ENCODE measurements at places on chromosomes 5 and 9.

- no peak for DNase-seq
Measured at GRCh38 chr9:127801955-127802575, 617 bp upstream of the FPGS start.

DNA sequence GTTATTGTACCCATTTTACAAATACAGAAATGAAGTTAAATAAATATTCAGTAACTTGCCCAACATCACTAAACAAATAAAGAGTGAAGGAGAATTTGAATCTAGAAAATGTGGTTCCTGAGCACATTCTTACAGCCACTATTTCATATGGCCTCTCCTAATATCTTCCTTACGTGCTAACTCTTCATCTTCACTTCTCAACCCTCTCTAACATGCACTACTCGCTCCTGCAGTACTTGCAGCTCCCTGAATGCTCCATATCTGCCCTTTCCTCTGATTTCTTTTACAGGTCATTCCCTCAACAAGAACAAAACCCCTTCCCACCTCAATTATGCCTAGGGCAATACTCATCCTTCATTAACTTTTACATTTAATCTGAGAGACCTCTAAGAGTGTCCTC lies 711.5 kb downstream of the CETN3 start:
- no peak for DNase-seq

DNA sequence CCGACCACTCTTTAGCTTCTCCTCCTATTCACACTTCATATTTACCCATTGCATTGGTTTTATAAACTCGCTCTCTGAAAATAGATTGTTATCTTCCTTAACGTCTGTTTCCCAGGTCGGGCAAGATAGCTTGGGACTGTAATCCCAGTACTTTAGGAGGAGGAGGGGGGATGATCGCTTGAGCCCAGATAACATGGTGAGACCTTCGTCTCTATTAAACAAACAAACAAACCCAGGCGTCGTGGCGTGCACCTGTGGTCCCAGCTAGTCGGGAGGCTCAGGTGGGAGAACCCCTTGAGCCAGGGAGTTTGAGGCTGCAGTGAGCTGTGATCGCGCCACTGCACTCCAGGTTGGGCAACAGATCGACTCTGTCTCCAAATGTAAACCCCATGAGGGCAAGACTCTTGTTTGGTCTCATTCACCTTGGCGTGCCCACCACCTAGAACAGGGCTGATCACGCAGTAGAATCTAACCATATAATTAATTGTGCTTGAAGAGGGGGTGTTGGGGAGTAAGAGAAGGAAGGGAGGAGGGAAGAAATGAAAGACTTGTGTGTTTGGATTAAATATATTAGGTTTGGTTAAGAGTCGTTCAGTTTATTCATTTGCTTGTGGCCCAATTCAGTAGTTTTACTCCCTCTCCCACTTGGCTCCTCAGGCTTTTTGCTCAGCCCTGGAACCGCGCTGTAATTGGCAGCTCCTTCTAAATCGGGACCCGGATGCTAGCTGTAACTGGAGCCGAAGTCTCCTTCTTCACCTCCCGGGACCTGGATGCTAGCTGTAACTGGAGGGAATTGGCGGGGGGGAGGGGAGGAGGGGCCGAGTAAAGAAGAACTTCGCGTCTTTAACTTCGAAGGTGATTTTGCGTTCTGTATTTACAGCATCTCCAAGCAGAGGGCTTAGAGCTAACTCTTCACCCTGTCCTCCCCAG lies 24.9 kb downstream of the CDKN2A start:
- no peak for DNase-seq

GRCh38 chr5:74974451-74975091 lies 77.8 kb downstream of the GCNT4 start:
- DNase-seq: no peak

GRCh38 chr5:80128141-80128540 lies 93.0 kb downstream of the THBS4 start:
- no peak for DNase-seq

GRCh38 chr5:150461231-150461630 lies 11.7 kb upstream of the RPS14 start:
- no peak for DNase-seq

- DNase-seq: no peak
Measured at GRCh38 chr9:123440256-123440655, 84.3 kb downstream of the CRB2 start.

GRCh38 chr9:13896047-13896446 lies 417.9 kb downstream of the NFIB start:
- no peak for DNase-seq

GRCh38 chr5:173884402-173885053 lies 3.6 kb upstream of the CPEB4 start:
- no peak for DNase-seq

DNA sequence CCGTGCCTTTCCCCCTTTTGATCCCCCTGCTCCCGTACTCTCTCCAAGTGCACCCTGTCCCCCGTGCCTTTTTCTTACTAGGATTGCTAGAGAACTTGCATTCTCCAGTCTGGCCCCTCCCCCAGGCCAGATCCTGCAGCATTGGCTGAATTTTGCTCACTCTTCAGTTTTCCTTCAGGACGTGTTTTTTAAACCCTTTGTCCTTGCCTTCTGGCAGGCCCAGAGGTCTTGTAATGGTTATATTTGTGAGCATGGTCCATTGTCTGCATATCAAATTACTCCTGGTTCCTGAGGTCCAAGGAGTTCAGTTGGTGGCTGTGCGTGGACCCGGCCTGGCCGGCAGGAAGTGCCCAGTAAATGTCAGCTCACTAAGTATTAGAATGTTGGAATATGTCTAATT lies 606 bp downstream of the TBC1D13 start:
- no peak for DNase-seq

DNA sequence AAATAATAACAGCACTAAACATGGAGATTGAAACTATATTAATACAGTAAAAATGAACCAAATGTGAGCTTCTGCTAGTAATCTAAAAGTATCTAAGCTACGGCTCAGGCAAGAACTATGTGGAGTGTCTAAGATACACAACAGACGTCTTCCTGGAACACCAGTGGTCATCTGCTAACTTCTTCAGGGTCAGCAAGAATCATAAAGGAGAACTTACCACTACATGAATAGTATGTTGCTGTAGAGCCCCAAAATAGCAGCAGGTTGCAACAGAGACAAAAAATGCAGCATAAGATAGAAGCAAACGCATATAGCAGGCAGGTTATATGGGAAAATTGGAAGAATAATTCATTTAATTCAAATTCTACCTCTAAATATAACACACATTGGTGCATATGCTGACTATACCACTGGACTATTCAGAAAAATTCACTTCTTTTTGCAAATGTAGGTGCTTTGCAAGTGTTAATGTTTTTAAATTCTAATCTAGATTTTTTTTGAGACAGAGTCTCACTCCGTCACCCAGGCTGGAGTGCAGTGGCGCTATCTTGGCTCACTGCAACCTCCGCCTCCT lies 27.1 kb downstream of the DCTN4 start:
- DNase-seq: no peak

DNA sequence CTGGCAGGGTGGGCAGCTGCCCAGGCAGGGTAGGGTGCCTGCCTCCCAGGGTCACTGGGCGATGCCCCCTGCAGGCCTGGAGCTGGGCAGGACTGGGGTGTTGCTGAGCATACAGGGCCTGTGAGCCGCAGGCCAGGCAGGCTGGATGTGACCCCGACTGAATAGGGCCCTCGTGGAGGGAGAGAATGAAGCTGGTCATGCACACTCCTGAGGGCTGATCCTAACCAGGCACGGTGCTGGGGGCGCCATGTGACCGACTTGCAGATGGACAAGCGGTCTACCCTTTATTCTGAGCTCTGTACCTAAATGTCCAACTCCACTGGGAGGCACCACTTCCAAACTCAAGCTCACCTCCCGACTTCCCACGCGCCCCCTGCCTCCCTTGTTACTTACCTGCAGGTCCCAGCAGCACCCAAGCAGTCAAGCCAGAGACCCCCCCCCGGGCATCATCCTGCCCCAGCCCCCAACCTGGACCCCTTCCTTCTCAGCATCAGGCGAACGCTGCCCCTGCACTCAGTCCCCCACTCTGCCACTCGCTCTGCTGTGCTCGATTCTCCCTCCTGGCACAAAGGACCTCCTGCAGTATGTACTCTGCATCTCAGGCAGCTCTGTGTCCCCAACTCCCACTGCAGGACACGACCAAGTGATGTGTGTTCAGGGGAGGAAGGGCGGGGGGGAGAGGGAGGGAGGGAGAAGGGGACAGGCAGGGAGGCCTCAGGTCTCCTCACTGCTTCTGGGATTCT lies 76.8 kb upstream of the PHYKPL start:
- no peak for DNase-seq

DNA sequence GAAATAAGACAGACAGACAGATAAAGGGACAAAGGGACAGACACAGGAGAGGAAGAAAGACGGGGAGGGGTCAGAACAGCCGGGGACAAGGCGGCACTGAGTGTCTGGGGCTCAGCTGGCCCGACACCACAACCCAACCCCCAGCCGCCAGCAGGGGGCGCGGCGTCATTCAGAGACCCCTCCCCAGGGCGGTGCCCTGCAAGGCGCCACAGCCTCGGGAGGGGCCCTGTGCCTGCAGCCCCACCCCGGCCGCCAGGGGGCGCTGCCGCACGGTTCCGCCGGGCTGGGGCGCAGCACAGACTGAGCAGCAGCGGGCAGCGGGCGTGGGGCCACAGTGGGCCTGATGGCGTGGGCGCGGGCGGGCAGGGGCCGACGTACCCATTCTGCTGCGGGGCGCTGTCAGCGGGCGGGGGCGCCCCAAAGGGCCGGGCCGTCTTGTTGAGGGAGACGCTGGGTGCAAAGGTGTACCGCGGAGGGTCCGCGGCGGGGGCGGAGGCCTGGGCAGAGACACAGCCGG lies 5.9 kb downstream of the PDLIM7 start:
- DNase-seq: no peak

DNA sequence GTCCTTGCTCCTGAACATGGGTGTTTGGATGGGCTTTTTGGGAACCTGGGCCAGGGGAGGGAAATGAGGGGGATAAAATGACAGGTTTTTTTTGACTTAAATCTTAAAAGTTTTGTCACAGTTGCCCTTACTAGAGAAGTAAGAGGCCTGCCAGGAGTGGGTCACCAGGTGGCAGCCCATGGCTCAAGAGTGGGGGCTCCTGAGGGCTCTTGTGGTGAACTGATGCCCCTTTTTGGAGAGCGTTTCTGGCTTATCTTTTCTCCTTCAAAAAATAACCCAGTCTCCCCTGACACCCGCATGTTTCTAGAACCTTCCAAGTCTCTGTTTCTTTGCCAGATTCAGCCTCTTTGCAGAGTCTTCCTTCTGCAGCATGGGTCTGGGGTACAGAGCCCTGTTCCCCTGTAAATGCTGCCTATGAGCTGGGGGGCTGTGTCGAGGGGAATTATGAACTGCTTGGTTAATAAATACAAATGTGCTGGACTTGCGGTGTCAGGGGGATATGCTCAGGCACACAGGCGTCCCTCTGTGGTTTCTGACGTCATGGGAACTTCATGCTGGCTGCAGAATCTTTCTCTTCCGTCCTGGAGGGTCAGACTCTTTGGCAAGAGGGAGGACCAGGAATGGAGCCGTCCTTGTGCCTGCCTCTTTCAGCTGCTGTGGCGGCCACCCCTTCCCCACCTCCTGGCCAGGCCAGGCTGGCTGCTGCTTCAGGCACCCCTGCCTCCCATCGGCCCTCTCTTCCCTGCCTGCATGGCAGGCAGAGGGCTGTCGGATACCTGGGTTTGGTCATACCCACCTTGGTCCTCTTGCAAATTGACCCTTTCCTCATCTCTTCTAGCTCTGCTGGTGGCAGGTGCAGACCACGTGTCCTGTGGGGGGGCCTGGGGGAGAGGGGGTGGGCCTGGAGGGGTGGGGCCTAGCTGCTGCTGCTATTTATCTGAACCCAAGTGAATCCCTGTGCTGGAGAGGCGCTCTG lies 30.1 kb downstream of the PTPA start:
- DNase-seq: no peak

- DNase-seq: no peak
Measured at GRCh38 chr5:139488260-139488659, 5.7 kb upstream of the STING1 start.

DNA sequence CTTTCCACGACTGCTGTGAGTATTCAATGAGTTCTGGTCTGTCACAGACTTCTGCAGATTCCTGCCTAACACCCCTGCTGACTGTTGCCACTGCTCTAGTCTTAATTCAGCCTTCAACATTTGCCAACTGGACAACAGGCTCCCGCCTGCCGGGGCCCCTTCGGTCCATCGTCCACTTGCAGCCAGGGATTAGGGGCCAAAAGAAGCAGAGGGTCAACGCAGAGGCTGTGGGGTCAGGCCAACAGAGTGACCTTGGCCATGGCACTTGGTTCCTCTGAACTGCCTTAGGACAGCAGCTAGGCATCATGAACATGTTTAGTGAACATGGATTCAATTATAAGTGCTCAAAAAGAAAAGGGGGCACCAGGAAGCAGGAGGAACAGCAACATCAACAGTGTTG lies 28.7 kb downstream of the MORN5 start:
- no peak for DNase-seq

DNA sequence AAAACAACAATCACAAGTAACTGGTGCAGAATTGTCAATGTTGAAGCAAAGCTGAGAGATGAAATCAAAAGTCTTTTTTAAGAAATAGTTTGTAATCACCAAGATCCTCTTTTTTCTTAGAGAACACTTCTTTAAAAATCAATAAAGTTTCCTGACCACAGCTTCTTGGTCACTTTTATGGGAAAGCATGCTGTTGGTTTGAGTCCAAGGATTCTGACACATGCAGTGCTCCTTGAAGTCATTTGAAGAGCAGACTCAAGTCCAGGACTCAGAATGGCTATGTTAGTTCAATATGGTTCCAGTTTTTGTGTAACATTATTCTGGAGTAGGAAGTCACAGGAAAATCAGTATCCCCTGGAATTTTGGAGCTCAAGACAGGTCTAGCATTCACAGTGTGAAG lies 480.6 kb downstream of the NR2F1-AS1 start:
- no peak for DNase-seq

DNA sequence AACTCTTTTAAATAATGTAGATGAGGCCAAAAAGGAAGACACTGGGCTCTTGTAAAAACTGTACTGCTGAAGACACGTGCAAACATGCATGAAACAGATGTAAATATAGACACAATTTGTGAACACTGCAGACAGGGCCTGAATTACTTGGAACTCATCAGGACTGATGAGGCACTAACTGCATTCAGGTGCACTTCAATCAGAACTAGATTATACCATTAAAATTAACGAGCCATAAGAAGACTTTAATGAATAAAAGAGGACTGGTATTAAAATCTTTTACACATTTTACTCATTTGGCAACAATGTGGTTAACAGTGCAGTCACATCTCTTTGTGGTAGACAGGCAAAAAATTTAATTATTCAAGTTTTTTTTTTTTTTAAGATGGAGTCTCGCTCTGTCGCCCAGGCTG lies 13.4 kb upstream of the ZCCHC9 start:
- no peak for DNase-seq

- no peak for DNase-seq
Measured at GRCh38 chr5:157186309-157187045, 5.8 kb downstream of the ITK start.

- no peak for DNase-seq
Measured at GRCh38 chr9:72412483-72413040, 47.6 kb upstream of the ZFAND5 start.

DNA sequence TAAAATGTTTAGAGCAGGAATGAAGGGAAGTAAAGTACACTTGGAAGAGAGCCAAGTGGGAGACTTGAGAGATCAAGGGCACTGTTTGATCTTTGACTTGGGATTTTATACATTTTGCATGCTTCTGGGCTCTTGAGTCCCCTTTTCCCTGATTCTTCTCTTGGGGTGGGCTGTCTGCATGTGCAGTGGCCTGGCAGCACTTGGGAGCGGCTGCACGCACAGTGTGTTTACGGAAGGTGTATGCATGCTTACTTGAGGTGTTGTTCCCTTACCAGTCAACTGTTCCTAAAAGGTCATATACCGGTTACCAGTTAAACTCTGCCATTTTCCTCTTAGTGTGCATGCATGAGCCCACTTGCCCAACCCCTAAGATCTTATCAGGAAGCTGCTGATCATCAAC lies 377.7 kb downstream of the CYLC2 start:
- no peak for DNase-seq

Measured in stimulated activated CD4-positive, alpha-beta T cell treated with anti-CD3 and anti-CD28 coated beads, Interleukin-15, amount 100 ng/mL, for 1 hour (primary cell).